ENCODE measurements at places on chromosomes 6 and 20.
A peak's percentile ranks its signal among the peaks of the same experiment; 100 is the strongest.

- DNase-seq = no peak
Measured at GRCh38 chr6:36095497-36096391, 34.6 kb upstream of the MAPK13 start.

GRCh38 chr20:62956387-62957135, 4.1 kb downstream of the SLC17A9 start:
- no peak for DNase-seq

DNA sequence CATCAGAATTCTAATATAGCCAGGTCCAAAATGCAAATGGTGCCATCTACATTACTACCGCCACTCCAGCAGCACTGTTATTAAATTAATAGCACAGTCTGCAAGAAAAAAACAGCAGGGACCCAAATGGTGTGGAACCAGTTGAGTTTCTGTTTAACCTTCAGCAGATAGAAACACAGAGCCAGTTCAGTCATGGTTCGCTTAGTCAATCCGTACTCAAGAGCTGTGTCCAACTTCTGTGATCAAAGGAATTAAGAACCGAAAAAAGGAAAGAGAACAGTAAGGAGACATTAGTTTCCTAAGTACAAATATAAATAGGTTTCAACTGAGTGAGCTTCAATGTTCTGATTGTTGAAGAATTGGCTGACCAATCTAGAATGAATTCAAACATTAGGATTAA, 107.7 kb downstream of the TRDN start:
- DNase-seq = no peak

DNA sequence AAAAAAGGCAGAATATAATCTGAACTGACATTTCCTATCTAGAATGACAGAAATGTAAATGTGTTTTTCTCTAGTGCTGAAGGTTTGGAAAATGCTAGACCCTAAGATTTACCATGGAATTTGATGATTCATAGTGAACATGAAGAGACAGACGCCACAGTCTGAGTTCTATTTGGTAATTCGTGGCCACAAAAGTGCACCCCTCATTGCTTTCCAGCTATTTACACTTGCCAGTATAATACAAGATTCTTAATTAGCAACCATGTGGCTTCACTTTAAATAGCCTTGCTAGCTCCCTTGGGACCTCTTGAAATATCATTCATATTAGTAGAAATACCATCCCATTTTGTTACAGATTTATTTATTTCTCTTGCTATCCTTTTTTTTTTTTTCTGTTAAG, 636.8 kb downstream of the PRKN start:
- no peak for DNase-seq

DNA sequence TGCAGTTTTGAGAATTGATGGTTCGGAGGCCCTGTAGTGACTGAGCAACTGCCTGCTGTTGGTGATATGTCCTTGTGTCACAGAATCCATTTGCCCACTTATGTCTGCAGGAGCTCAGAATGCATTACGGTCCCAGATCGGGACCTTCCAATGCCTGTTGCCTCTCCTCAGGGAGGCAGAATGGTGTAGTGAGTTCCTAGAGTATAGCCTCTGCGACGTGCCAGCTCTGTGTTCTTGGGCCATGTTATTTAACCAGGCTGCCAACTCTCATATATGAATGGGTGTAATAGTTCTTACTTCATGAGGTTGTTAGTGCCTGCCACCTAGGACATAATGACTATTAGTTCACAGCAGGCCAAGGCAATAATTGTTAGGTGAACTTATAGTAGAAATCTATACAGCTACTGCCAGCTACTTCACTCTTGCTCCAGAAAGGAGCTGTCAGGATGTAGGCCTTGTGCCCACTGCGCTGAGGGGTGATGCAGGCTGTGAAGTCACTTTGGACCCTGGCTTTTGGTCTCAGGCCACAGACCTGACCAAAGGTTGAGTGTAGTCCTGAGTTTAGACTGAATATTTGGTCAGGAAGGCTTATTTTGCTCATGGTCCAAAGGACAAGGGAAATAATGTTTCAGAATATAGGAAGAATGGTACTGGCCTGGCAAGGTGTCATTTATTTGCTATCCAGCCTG, 82.1 kb downstream of the ASXL1 start:
- DNase-seq = no peak

DNA sequence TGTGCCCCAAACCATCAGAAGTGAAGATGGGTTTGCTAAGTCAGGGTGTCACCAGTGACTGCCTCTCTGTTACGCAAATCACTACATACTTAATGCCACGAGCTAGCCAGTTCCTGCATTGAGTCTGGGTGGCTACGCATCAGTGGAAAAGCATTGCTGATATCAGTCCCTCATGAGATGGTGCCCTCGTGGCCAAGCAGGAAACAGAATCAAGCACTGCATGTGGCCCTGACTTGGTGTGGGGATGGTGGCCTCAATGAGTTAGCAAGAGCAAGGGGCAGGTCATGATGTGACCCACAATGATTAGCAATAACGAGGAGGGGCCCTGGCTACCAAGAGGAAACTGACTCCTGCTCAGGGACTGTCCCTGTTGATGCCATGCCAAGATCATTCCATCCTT, 51.6 kb upstream of the FNDC1 start:
- peak; percentile 94 for DNase-seq

- DNase-seq = peak; percentile 84
Measured at GRCh38 chr6:5087389-5087788, 2.2 kb downstream of the PPP1R3G start.

DNA sequence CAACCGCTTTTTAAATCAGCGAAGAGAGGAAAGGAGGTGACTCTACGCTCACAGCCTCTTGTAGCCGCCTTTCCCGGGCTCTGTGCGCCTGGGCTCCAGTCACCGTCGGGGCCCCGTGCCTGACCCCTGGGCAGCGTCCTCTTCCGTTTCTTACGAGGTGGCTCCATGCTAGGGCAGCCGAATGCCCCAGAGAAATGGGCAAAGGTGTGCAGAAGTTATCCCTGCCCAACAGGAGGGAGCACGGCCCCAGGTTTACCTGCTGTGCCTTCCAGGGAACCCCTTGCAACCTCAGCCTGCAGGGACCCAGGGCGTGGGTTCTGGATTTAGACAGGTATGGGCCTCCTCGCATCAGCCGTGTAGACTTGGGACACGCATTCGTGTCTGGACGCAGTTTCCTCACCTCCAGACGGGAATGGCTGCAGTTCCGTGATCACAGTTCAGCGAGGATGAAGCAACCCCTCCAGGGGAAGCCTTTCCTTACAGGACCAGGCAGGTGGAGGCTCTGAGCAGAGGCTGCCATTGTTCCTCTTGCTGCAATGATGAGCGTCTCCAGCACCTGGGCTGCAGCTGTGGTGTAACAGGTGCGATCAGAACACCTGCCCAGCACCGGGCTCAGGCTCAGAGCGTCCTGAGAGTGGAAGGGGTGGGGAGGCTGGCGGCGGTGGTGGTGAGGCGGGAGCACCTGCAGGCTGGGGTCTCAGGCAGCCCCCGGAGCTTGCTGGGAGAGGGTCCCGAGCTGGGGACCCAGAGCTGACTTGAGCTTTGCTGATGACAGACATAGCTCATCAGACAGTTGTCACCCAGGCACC, 81.3 kb upstream of the BHLHE23 start:
- no peak for DNase-seq

GRCh38 chr20:35871259-35871771, 83.0 kb downstream of the SCAND1 start:
- no peak for DNase-seq

DNA sequence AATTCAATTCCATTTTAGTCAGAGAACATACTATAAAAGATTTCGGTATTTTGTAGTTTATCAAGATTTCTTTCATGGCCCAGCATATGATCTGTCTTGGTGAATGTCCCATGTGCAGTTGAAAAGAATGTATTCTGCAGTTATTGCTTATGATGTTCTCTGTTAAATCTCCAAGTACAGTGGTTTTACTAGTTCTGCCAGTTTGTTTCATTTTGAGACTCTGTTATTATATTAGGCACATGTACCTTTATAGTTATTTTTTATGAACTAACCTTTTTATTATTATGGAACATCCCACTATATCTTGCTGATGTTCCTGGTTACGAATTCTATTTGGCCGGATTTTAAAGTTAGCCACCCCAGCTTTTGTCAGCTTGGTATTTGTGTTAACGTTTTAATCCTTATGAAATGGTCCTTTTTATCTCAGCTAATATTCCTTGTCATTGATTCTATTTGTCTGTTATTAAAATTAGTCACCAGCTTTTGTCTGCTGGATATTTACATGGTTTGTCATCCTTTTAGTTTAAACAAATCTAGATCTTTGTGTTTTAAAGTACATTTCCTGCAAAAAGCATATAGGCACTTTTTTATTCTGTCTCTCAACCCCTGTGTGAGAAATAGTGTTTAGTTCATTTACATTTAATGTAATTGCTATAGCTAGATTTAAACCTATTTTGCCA, 48.9 kb downstream of the VTA1 start:
- DNase-seq = no peak

- no peak for DNase-seq
Measured at GRCh38 chr20:11755071-11755841, 162.4 kb upstream of the BTBD3 start.

DNA sequence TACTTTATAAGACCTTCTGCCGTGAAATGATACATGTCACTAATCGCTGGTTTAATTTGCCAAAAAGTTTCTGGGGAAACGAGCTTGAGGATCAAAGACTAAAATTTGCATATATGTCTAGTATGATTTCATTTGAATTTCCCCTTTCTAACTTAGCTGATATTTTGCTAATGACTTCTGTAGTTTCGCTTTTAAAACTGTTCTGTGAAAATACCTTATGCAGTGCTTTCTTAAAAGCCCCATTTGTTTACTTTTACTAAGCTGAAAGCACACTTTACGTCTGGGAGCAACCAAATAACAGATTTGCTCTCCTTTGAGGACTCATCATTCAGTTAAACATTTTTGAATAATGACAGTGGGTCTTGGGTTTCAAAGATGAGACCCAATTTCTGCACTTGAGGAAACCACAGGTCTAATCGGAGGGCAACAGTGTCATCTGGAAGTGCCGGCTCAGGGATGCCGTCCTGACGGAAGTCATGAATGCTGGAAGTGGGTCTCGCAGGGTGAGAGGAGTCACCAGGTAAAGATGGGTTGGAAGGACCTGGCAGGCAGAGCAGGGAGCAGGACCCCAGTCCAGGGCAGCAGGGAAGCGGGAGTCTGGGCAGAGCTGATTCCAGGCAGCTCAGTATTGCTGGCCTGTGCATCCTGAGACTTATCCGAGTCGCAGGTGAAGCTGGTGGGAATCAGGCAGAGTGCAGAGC, 33.2 kb downstream of the PLEKHG1 start:
- DNase-seq = peak; percentile 41

GRCh38 chr6:138227316-138227781, 9.1 kb upstream of the PBOV1 start:
- no peak for DNase-seq

- no peak for DNase-seq
Measured at GRCh38 chr20:20695250-20695816, 17.1 kb downstream of the RALGAPA2 start.

GRCh38 chr20:58523072-58523970, 8.1 kb upstream of the APCDD1L start:
- DNase-seq = no peak

DNA sequence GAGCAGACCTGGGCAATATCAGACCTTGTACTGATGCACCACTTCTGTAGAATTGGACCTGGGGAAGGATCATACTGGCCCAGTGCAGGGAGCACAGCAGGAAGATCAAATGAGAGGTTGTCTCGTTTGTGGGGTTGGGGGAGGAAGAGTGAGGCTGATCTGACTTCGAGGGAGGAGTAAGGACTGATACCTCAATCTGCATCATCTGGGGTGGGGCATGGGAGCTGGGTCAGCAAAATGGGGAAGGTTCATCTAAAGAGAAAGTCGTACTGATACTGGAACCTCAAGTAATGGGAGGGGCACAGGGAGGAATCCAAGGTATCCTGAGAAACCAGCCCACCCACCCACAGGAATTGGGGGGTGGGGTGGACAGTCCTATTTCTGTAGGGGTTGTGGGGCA, 3.7 kb downstream of the RNF39 start:
- DNase-seq = no peak

DNA sequence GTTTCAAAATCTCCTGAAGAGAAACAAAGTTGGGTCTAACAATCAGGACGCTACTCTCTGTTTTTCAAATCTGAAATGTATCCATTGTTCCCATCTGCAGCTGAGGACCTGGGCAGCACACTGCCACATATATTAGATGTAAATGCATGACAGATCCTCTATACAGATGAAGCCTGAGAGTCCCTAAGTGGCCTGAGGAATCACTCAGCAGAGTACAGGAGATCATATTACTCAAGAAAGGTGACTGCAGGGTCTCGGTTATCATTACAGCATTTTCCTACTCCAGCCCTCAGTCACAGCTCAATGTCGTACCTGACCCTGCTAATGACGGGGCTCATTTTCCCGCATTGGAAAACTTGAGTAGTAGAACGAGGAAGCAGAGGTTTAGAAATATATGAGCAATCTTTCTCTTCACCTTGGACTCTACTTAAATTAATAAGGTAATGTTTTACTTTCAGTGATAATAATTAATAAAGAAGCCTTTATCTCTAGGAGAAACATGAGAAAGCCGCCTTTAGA, 256.2 kb upstream of the IRAK1BP1 start:
- DNase-seq = no peak

GRCh38 chr20:50191065-50191543, 474 bp downstream of the CEBPB start:
- DNase-seq = peak; percentile 75

DNA sequence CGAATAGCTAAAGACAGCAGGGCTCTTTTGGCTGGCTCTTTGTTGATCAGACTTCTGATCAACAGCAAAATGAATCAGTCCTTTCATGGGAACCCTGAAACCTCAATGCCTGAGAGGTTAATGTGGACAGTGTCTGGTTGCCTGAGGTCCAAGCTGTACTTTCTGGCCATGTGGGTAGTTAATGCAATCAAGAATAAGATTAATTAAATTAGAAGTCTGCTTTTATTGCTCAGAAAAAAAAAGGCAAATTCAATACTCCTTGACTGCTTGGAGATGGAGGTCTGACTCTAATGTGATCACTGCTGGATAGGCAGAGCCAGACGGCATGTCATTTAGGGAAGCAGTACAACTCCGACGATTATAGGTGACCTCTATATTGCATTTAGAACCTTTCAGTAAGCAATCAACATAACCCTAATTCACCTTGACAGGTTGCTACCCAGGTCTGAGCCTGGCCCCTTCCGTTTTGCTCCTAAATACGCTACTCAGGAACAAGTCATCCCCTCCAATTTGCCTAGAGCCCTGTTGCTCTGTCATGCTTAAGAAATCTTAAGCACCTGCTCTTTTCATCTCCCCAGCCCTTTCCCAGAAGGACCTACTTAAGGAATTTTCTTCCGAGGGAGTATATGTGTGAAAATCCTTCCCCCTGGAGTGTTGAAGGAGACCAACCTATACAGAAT, 370.0 kb upstream of the SPTLC3 start:
- DNase-seq = no peak

DNA sequence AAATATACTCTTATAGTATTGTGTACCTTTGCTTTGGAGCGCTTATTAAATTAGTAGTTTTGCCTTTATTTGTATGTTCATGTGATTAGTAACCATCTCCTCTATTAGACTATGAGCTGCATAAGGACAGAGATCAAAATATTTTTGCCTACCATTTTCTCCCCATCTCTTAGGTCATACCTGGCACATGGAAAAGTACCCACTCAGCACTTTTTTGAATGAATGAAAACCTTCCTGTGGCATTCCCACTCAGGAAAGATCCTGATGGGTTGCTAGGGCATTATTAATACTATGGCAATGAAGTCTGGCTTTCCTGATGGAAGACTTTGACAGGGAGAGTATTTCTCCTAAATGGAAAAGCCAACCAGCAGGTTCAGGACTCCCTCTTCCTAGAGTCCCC, 20.3 kb upstream of the CHD6 start:
- no peak for DNase-seq

GRCh38 chr20:44633872-44634600, 17.5 kb downstream of the ADA start:
- no peak for DNase-seq
